ENCODE measurements at places on chromosomes 3 and 15.

DNA sequence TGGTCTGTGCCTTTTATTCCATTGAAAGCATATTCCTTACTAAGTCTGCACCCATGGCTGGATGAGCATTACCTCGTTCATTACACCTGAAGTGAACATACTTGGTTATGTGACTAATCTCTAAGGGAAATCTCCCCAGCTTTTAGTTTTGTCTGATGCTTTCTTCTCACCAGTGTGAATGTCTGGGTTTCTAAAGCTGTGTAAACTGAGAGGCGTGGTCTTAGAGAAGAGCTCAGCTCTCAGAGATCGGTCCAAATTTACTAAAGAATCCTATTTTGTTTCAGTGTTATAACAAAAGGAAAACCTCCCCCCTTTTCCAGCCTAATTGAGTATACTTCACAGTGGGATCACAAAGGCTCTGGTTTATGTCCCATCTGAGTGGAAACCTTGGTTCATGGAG lies 352.3 kb downstream of the PTPRG start:
- no peak for DNase-seq

DNA sequence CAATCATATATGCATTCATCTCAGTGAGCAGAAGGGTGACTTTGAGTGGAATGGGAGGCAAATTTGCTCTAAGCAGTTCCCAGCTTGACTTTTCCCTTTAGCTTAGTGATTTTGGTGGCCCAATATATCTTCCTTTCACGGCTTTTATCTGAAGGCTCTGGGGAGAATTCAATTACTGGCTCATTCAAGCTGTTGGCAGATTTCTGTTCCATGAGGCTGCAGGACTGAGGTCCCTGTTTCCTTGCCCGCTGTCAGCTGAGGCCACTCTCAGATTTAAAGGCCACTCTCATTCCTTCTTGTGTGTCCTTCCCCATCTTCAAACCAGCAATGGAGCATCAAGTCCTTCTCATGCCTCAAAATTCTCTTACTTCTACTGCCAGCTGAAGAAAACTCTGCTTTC lies 170.4 kb upstream of the ATP10A start:
- DNase-seq, result no peak

GRCh38 chr15:43105077-43105736 lies 631 bp downstream of the UBR1 start:
- no peak for DNase-seq

DNA sequence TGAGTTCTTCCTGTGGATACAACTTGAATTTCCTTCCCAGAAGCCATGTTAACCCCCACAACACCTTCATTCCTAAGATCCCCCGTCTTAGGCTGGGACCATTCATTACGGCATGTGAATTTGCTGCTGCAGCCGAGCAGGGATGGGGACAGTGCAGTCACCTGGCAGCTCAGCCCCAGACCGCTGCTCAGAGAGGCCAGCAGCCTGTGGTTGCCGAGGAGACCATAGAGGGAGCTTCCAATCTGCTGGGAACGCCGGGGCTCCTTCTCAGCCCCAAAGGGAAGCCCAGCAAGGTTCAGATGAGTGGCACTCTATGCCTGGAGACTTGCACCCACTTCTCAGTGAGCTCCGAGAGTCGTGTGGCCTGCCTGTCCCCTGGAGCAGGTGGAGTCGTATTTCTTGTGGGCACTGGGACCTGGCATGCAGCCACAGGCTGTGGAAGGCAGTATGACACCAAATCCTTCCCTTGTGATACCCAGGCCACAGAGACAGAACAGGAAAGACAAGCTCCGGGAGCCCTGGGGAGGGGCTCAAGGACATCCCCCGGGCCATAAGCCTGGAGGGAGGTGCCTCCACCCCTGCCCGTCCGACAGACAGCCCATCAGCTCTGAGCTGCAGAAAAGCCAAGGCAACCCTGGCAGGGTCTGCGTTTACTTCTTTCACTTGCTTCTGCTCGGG lies 167.3 kb downstream of the FAM43A start:
- DNase-seq, result no peak

DNA sequence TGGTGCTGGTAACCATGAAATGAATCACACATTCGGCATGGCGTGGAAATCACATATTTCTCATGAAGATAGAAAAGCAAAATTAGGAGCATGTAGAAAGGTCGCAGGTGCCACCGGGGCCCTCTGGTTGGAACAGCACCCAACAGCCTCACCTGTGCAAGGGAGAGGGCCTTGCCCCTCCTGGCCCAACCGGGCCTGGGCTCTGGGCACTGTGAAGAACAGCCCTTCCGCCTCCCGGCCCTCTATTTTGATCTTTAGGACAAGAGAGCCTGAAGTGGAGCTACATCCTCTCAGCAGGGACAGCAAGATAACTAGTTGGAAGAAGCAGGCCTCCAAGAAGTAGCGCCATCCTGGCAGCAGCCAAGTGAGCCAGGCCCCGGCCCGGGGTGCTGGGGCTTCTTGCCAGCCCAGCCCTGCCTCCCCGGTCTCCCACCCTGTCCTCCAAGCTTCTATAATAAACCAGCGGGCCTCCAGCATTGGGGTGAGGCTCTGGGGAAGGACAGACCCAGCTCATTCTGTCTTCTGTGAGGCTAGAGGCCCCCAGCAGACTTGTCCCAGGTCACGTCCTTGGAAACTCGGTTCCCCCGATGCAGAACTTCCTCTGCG lies 46.1 kb upstream of the FGD5 start:
- DNase-seq, result no peak

DNA sequence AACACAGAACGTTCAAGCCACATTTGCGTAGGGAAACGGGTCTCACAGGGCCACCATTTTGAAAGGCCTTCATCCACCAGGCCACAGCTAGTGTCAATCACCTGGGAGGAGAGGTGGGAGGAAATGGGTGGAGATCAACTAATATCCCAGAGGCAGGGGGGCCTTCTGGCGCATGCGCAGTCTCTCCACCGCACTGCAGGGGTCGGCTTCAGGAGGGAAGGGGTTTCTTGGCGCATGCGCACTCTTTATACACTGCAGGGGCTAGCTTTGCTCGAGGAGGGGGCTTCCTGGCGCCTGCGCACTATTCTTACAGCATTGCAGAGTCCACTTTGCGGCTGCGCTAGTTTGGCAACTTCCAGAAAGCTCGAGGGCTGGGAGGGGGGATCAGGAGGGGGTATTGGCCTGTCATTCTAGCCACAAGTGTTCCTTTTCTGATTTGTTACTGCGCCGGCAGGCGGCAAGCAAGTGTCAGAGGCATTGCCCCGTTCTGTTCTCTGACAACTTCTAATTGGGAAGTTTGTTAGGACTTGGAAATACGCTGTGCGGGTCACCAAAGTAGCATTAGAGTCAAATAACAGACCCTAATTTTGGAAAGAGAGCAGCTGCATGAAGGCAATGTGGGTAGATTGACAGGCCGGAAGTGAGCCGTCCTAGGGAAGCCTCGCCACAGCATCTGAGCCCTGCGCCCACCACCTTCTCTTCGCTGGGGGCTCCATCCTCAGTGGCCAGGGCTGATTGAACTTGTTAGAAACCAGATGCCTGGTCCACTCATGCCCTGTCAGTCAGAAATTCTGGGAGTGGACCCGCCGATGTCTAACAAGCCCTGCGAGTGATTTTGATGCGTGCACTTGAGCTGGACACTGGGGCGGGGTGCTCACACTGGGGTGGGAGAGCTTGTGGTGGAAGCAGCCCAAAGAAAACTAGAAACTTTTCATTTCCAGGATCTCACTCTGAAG lies 173.5 kb upstream of the NDN start:
- DNase-seq, result no peak

DNA sequence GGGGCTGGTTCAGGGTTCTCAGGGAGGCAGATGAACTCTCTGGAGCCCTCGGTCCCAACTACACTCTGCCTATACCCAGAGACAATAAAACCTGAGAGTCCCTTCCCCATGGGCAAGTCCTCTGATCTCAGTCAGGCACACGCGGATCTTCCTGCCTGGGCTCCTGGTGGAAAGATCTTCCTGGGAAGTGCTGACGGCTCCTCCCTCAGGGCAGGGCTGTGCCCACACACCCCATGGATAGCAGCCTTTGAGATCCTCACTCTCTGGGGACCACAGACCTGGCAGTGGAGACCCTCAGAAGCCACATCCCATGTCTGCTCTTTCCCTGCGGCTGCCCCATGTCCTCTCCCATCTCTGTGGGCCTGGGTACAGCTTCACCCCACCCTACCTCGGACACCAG lies 10.4 kb downstream of the SH2D7 start:
- no peak for DNase-seq

- DNase-seq, result no peak
These were observed 288.7 kb downstream of the WDR72 start for GRCh38 chr15:53470743-53471142.

DNA sequence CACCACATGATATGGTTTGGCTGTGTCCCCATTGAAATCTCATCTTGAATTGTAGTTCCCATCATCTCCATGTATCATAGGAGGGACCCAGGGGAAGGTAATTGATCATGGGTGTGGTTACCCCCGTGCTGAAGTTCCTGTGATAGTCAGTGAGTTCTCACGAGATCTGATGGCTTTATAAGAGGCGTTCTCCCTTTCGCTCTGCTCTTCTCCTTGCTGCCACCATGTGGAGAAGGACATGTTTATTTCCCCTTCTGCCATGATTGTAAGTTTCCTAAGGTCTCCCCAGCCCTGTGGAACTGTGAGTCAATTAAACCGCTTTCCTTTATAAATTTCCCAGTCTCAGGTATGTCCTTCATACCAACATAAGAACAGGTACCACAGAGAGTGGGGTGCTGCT lies 21.9 kb downstream of the OSTN start:
- DNase-seq, result no peak

- DNase-seq, result peak; percentile 25
These were observed at the start of gene SLC9C1 for GRCh38 chr3:112293368-112294321. Gene SLC9C1 (minus strand): TSS chr3:112294216. CDS start chr3:112286791, 7,425 bp downstream.

- no peak for DNase-seq
These were observed 157.8 kb upstream of the ROPN1 start for GRCh38 chr3:124149771-124150170.

- no peak for DNase-seq
These were observed 206.1 kb upstream of the UBE2E2 start for GRCh38 chr3:22996920-22997571.

DNA sequence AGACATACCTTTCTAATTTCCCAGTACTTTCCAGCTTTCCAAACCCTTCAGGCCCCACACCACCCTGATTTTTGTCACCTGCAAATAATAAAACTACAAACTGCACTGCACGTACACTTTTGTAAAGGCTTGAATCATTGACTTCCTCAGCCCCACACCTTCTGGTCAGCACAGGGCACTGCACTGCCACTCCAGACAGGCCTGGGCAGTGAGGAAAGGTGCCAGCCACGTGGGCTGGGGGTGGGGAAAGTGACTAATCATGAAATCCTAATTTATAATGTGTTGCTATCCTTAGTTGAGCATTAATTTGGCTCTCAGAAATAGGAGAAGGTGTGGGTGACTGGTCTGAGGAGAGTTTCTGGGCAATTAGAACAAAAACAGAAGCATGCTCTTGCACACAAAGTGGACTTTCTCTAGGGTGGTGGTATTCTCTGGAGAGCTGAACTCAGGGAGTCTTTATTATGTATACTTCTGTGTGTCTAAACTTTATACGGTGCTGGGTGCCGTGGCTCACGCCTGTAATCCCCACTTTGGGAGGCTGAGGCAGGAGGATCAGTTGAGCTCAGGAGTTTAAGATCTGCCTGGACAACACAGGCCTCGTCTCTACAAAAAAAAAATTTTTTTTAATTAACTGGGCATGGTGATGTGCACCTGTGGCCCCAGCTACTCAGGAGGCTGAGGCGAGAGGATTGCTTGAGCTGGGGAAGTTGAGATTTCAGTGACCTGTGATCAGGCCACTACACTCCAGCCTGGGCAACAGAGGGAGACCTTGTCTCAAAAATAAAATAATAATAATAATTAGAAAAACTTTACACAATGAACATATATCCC lies 58.2 kb upstream of the FLNB start:
- DNase-seq, result no peak
